ENCODE measurements at places on chromosomes 13 and 19. TPM values are rescaled to one million over a fixed set of nuclear protein-coding genes. Genes with fewer than 3 reads are reported as not detected.

GRCh38 chr13:70923863-70924752 lies 815.9 kb upstream of the KLHL1 start:
- DNase-seq, result no peak
- H3K4me1 ChIP-seq, result no peaks in the 10 kb centered on the region
- no peaks in the 10 kb centered on the region for H3K27me3 ChIP-seq
- peak overlapping the region; percentile 71 for H3K27ac ChIP-seq
- no peaks in the 10 kb centered on the region for H3K36me3 ChIP-seq
- no peak overlapping the region for H3K4me3 ChIP-seq

The TMEM255B gene
- total RNA-seq, result 2.4 TPM

The ZNF442 gene
- 5.6 TPM for total RNA-seq

GRCh38 chr13:78602561-78603239 lies 652 bp downstream of the POU4F1 start:
- peak overlapping the region; percentile 87 for H3K4me3 ChIP-seq
- no peak overlapping the region for H3K27ac ChIP-seq
- peaks cover 96% of the 10 kb centered on the region for H3K27me3 ChIP-seq
- H3K36me3 ChIP-seq, result peaks cover 6% of the 10 kb centered on the region

The LILRA2 gene
- total RNA-seq, result not detected

DNA sequence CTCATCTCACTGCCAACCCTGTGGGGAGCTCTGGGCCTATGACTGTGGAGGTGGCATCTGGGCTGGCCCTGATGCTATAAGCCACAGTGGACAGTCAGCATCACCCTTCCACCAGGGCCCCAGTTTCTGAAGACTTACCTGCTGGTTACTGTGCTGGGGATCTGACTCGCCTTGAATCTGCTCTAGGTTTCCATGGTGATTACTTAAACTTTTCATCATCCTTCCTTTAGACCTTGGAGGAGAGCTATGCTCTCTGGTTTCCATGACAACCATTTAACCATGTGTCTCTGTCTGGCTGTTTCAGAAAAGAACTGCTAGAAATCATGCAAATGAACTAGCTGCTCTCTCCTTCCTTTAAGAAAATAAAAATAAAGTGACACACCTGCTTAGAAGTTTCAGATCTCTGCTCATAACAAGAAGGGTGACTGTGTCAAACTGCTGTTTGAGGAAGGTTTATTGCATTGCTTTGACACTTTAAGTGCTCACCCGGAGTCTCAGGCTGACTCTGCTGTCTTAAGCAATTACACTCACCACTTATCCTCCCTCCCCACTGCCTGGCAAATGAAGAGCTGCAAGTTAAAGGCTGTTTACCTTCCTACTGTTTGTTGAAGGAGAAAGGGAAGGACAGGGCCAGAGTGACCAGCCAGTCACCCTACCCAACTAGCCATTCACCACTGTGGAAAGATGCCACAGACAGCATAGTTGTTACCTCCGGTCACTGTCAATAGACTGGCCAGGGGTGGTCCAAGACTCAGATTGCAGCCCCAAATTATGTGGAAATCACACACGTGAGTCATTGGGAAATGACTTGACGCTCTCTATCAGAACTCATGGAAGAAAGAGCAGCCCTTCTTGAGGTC lies 87.6 kb downstream of the HSPH1 start:
- H3K36me3 ChIP-seq, result no peaks in the 10 kb centered on the region
- H3K27ac ChIP-seq, result no peak overlapping the region
- no peak for DNase-seq
- H3K4me1 ChIP-seq, result peaks cover 14% of the 10 kb centered on the region
- H3K4me3 ChIP-seq, result no peak overlapping the region
- H3K27me3 ChIP-seq, result no peaks in the 10 kb centered on the region

DNA sequence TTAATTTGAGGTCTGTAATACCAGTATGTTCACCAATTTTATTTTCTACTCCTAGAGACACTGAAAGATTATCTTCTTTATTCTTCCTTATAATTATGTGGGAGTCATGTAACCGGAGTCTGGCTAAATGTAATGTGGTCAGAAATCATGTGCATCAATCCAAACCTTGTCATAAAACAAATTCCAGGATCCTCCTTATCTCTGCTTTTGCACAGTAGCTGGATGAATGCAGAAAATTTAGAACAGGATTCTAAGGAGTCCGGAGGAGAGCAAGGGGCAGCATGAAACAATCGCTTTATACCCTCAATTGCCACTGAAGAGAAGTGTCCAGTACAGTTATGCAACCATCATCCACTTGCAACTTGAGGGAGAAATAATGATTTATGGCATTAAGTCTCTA lies 2674.7 kb upstream of the PCDH20 start:
- no peaks in the 10 kb centered on the region for H3K4me1 ChIP-seq
- no peaks in the 10 kb centered on the region for H3K27me3 ChIP-seq
- DNase-seq, result no peak
- H3K4me3 ChIP-seq, result no peak overlapping the region
- no peak overlapping the region for H3K27ac ChIP-seq
- no peaks in the 10 kb centered on the region for H3K36me3 ChIP-seq

DNA sequence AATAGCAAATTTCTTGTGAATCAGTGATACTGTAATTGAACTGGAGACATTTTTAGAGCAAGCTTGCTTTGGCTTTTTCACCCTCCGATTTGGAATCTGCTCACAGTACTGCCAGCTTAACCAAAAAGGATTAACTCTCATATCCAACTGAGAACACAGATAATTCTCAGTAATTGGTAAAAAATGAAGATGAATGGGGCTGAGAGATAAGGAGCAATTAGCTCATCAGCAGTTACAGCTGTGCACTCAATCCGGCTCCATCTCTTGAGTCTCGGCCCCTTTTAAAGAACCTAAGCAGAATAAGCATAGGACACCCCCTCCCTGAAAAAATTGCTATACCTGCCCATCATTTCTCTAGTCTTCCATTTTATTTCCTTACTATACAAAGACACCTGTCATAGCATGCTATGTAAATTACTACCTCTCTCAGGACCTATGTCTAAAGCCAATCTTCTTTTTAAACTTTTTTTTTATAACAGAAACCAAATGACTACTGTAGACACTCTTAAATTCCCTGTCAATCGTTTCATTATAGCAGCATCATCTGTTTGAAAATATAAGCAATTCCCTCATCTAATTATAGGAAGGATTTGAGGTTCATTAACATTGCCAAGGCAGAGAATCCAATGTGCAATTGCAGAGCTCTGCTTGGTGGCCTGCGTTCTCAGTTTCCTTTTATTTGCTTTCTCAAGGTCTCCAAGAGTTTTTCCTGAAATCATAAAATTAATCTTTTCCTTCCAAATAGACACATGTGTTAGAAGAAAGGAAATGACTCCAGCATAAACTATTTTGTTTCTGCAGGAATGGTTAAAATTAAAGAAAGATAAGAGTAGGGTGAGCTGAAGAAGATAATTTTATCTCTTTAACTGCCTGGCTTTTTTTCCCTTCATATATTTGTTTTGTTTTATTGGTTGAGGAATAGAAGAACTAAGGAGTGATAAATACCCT lies 242.1 kb downstream of the DACH1 start:
- no peaks in the 10 kb centered on the region for H3K36me3 ChIP-seq
- H3K4me1 ChIP-seq, result peaks cover 17% of the 10 kb centered on the region
- no peaks in the 10 kb centered on the region for H3K27me3 ChIP-seq
- H3K27ac ChIP-seq, result no peak overlapping the region

DNA sequence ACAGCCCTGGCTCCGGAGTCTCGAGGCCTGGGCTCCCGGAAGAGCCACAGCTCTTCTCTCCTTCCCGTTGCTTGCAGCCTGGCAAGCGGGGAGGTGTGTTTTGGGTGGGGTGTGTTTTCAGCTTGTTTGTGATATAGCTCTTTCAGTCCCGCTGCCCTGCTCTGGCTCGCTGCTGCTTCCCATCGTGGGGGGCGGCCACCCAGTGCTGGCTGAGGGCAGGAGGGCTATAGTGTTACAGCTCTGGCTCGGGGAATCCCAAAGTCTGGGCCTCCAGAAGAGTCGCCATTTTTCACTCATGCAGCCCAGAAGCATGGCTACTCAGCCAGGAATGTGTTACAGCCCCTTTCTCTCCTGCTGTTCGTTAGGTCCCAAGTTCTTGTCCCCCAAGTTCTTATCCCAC lies 2.2 kb upstream of the ZNF256 start:
- H3K27me3 ChIP-seq, result peaks cover 3% of the 10 kb centered on the region
- no peak for DNase-seq
- no peak overlapping the region for H3K4me3 ChIP-seq
- no peak overlapping the region for H3K27ac ChIP-seq

The SLC5A5 gene
- total RNA-seq, result not detected

GRCh38 chr19:57410877-57411671 lies at the start of gene ZNF17:
TSS of gene ZNF17 (plus strand) at chr19:57411161. CDS start at chr19:57413616, 2,455 bp downstream.
- H3K4me1 ChIP-seq, result peaks cover 14% of the 10 kb centered on the region
- peak within 1 kb of the TSS; percentile 91 for H3K27ac ChIP-seq
- H3K36me3 ChIP-seq, result peaks cover 13% of the 10 kb centered on the region
- no peaks in the 10 kb centered on the region for H3K27me3 ChIP-seq

DNA sequence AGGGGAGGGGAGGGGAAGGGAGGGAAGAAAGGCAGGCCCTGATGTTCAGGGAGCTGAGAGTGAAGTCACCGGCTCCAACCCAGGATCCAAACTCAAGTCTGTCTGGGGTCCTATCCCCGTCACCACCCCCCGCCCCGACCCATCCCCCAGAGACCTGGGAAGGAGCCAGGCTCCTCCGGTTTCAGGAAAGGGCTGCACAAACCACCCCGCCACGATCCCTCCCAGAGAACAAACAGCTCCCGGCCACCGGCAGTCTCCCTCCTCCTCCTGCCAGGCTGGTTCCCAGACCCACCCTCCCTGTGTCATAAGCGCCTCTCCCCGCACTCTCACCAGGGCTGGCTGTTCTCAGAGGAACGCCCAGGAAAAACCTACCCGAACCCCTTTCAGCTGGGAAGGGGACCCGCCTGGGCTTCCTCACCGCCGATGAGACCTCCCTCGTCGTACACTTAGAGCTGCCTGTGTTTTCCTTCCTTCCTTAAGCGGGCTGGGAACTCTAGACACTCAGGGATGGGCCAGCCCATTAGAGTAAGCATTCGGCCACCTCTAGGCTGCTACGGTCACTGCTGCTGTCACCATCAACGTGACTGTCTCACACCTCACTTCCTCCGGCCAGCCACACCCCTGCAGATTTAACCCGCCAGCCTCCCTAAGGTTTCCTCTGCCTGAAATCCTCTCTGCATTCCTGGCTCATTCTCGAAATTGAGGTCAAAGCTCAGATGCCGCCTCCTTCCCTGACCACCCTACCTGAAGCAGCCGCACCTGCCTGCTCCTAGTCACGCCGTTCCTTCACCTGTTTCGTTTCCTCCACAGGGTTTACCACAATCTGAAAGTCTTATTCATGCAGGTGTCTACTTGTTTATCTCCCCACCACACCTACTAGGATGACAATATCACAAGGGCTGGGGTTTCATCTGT lies 6.3 kb upstream of the RDH13 start:
- peaks cover 97% of the 10 kb centered on the region for H3K27me3 ChIP-seq
- no peak overlapping the region for H3K27ac ChIP-seq
- DNase-seq, result no peak
- H3K4me1 ChIP-seq, result peaks cover 8% of the 10 kb centered on the region

DNA sequence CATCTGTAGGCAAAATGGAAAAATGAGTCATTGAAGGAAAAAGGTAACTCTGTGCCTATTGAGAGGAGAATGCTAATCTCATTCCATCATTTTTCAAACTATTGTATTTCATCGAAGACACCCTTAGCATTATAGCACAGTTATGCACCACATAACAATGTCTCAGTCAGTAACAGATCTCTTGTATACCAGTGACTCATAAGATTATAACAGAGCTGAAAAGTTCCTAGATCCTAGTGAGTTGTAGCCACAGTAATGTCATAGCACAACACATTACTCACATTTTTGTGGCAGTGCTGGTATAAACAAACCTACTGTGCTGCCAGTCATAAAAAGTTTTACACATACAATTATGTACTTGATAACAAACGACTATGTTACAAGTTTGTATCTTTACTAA lies 1077.6 kb downstream of the DIAPH3 start:
- DNase-seq, result no peak
- no peaks in the 10 kb centered on the region for H3K4me1 ChIP-seq
- no peak overlapping the region for H3K27ac ChIP-seq
- H3K36me3 ChIP-seq, result no peaks in the 10 kb centered on the region
- H3K4me3 ChIP-seq, result no peak overlapping the region
- H3K27me3 ChIP-seq, result no peaks in the 10 kb centered on the region

- H3K27ac ChIP-seq, result no peak overlapping the region
- H3K4me3 ChIP-seq, result peak overlapping the region; percentile 32
- DNase-seq, result peak; percentile 48
- peaks cover 6% of the 10 kb centered on the region for H3K27me3 ChIP-seq
These were observed 102.2 kb upstream of the EDNRB start for GRCh38 chr13:78020861-78021260.

The VSTM1 gene
- not detected for total RNA-seq

DNA sequence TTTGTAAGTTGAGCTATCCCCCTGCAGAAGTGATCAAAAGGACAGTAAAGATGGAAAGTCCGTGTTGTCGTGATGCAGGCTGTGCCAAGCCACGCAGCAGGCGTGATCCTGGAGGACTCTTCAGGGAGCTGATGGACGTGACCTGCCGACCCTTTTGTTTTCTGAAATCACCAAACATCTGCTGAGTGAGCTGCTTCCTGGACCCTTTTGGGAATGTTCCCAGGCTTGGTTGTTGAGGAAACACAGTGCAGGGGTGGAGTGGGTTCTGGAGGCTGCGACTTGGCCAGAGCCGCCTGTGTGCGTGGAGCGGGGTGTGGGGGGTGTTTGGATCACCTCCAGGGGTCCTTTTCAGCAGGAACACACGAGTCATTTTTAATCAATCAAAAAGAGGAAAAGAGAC lies 15.4 kb upstream of the CPAMD8 start:
- H3K27ac ChIP-seq, result peak overlapping the region; percentile 43
- no peak overlapping the region for H3K4me3 ChIP-seq
- peaks cover 7% of the 10 kb centered on the region for H3K4me1 ChIP-seq
- no peak for DNase-seq

The CLIP3 gene
- total RNA-seq, result 37.6 TPM

All from neural crest cell (in vitro differentiated cells).